ENCODE measurements at places on chromosomes 2 and 18.
A peak's percentile ranks its signal among the peaks of the same experiment; 100 is the strongest.

DNA sequence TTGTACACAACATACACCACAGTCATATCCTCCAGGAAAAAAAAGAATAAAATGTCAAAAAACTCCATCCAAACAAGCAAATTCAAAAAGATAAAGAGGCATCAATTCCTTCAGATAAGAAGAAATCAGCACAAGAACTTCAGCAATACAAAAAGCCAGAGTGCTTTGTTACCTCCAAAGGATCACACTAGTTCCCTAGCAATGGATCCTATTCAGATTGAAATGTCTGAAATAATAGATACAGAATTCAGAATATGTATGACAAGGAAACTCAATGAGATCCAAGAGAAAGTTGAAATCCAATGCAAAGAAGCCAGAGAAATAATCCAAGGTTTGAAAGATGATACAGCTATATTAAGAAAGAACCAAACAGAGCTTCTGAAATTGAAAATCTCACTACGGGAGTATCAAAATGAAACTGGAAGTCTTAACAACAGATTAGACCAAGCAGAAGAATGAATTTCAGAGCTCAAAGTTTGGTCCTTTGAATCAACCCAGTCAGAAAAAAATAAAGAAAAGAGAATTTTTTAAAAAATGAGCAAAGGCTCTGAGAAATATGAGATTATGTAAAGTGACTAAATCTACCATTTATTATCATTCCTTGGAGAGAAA, 80.6 kb downstream of the TRABD2A start:
- ATAC-seq = no peak

GRCh38 chr18:39425172-39425850, 1859.7 kb upstream of the CELF4 start:
- no peak for ATAC-seq

DNA sequence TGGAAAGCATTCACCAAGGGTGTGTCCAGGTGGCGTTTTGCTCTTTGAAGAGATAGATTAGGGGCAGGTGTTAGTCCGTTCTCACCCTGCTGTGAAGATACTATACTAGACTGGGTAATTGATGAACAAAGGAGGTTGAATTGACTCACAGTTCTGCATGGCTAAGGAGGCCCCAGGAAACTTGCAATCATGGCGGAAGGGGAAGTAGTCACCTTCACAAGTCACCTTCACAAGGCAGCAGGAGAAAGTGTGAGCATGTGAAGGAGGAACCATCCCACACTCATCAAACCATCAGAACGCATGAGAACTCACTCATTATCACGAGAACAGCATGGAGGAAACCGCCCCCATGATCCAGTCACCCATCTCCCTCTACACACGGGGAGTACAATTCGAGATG, 135.7 kb upstream of the NFATC1 start:
- no peak for ATAC-seq

GRCh38 chr18:27808683-27809082, 368.2 kb downstream of the CDH2 start:
- no peak for ATAC-seq

DNA sequence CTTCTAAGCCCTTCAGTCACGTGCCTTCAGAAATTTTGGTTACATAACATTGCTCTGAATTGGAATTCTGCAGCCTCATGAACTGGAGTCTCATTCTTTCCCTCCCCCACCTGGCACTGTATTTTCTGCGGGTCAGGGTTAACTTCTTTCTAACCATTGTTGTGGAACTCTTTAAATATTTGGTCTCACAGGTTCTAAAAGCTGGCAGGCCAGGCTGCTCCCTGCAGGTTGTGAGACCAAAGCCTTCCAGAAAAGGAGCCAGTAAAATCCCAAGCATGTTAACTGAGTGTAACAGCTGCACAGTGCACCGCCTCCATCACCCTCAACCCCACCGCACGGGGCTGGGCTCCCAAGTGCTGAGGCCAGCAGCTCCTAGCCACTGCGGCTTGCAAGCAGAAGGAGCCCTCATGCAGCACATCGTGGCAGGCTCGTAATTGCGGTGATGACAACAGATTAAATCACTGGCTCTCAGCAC, 174.1 kb upstream of the ALPP start:
- peak; percentile 74 for ATAC-seq

All from gastroesophageal sphincter (tissue), 4 donors.